ENCODE measurements at places on chromosomes 12 and 14.

GRCh38 chr12:123395236-123395635 is 11.3 kb downstream of the KMT5A start:
- DNase-seq, result no peak

- DNase-seq, result no peak
Observed at GRCh38 chr14:93136009-93136408, 20.3 kb upstream of the ITPK1 start.

DNA sequence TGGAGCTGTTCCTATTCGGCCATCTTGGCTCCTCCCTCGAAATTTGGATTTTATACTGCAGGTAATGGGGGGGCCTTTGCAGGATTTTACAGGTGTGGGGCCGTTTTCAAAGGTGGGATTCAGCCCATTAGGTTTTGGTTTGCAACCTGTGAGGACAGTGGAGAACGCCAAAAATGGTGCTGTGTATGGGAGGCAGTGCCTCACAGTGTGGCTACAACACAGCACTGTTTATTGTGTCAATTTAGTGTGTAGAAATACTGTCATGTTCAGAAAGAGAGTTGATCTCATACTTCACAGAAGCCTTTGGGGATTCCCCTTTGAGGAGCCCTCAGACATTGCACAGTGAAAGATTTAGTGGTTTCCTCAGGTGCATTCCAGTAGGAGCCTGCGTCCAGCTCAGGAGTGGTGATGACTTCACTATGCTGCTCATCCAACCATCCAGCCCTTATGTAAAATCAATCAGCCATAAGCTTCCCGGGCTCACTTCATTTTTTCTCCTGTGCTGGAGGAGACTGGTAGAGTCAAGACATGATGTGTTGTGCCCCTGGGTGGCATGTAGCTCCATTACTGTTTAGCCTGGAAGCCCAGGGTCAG is 92.7 kb upstream of the PRMT8 start:
- no peak for DNase-seq

DNA sequence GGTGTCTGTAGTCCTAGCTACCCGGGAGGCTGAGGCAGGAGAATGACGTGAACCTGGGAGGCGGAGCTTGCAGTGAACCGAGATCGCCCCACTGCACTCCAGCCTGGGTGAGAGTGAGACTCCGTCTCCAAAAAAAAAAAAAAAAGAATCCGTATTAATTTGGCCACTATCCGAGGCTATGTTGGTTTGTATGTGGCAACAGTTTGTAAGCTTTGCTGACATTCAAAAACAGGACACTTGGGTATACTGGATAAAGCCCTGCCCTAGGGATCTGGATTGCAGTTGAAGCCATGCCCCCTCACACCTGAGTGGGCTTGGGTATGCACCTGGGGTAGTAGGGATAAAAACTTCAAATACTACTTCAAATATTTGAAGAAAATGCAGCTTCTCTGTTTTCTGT is 14.5 kb downstream of the IFNG-AS1 start:
- DNase-seq, result no peak

DNA sequence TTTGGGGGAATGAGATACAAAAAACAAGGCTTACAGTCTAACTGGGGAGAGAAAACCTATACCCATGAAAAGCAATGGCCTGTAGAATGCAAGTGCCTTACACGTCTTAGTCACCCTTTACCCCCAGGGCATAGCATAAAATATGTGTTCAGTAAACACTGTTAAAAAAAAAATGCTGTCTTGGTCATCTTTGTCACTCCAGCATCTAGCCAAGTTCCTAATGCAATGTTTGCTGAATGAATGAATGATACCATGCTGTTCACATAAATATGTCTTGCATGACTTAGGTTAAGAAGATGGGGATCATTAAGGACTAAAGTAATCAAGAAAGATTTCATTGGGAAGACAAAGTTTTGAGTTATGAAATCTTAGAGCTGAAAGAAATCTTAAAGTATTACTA is 38.5 kb downstream of the PPP2R5E start:
- DNase-seq, result no peak

GRCh38 chr12:90333424-90333823 is 621.6 kb downstream of the CCER1 start:
- no peak for DNase-seq

- no peak for DNase-seq
Observed at GRCh38 chr12:28216016-28216415, 25.8 kb downstream of the CCDC91 start.

DNA sequence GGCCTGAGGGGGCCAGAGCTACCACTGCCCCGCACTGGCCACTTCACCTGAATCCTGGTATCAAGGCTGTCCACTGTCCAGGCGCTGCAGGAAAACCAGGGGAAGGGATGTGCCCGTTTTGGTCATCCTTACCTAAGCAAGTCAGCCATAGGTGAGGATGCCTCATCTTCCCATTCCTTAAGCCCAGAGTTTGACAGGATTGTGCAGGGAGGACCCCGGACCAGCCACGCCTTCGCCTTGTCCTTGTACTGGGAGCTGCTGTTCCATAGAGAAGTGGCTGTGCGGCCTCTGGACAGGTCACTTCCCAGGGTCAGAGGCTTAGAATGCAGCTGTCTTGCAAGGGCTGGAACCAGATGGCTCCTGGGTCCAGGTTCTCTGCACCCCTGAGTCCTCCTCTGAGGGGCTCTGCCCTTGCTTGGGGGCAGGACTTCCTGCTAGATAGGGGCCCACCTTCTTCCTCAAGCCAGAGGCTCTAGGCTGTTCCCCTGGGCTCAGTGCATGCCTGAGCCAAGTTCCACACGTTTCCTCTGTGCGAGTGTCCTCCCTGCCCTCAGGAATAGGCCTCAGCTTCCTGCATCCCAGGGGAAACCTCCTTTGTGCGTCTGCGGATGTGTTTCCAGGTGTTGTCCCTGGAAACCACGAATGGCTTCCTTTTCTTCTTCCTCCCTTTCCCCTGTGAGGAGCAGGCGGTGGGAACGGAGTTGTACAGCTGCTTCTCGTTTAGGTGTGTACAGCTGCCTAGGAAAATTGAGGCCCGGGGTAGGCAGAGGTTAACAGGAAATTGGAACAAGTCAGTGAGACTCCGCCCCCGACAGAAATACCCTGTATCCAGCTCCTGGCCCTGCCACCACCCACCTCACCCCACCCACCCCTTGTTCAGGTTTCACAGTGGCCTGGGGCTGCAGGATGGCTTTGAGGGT is 54.3 kb upstream of the RIN3 start:
- no peak for DNase-seq

GRCh38 chr12:116140529-116140928 is 137.0 kb downstream of the MED13L start:
- DNase-seq, result no peak

DNA sequence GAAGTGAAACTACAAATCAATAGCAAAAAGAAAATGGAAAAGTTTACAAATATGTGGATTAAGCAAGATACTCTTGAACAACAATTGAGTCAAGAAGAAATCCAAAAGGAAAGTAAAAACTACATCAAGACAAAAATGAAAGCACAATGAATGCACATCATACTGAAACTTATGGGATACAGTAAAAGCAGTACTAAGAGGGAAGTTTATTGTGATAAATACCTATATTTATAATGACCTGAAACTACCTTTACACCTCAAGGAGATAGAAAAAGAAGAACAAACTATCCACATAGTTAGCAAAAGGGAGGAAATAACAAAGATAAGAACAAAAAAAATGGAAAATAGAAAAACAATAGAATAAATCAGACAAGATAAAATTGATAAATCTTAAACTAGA is 375.0 kb downstream of the TRHDE start:
- DNase-seq, result no peak

GRCh38 chr14:75928690-75929181 is 53.1 kb downstream of the TGFB3 start:
- DNase-seq, result no peak

DNA sequence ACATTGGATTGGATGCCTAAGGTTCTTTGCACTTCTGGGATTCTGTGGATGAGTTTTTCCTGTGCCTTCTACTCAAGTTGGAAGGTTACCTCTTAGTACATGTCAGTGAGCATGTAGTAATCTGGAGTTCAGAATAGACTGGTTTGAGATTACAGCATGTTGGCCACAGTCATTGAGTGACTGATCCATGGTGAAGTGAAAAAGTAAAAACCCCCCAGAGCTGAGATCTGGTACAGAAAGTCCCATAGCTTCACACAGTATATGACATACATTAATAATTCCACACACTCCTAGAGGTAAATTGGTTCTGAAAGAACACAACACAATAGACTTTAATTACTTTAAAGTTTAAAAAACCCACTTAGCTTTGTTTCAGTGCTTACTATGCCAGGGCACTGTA is 11.9 kb upstream of the CCND2 start:
- DNase-seq, result no peak

GRCh38 chr14:68658943-68659931 is 133.6 kb downstream of the ZFP36L1 start:
- DNase-seq, result no peak

DNA sequence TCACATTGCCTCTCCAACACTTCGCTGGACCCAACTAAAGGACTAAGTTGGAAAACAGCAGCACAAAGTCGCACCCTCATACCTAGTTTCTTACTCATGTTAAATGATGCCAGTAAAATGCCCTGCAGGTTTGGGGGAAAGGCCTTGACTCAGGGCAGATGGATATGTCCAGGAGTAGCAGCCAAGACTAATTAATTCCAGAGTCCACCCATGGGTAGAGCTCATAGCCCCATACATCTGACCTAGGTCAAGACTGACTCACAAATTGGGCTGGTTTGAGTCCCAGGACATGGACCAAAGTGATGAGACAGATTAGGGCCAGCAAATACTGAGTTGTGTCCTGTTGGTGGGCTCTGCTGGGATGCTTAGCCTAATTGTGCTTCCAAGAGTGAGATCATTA is 224.0 kb upstream of the BTG1 start:
- DNase-seq, result no peak

GRCh38 chr12:40261937-40262336 is 37.1 kb downstream of the LRRK2 start:
- no peak for DNase-seq

DNA sequence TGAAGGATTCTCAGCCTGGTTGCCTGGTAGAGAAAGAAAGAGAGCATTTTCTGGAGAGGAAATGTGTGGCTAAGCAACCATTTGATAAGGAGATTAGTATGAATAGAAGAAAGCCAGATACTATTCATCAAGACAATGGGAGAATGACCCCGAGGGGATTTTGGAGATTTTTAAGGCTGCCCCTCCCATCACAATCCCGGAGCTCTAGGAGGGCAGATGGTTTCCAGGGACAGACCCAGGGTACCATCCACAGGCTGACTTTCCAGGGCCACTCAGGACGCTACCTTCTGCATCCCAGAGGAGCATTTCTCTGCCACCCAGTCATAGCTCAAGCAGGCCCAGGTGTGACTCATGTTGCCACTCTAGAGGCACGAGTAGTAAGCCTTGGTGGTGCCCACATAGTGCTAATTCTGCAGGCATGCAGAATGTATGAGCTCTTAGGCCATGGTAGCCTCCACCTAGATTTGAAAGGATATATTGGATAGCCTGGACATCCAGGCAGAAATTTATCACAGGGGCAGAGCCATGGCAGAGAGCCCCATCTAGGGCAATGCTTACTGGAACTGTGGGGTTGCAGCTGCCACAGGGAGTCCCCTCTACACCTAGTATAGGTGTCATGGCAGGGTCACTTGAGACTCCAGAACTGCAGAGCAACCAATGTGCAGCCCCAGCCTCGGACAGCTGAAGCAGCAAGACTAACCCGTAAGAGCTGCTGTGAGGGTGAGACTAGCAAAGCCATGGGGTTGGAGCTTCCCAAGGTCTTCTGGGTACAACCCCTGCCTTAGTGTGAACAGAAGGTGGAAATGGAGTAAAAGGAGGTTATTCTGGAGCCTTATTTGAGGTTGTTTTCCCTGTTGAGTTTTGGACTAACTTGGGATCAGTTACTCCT is 366.0 kb downstream of the ZFP36L1 start:
- DNase-seq, result no peak

DNA sequence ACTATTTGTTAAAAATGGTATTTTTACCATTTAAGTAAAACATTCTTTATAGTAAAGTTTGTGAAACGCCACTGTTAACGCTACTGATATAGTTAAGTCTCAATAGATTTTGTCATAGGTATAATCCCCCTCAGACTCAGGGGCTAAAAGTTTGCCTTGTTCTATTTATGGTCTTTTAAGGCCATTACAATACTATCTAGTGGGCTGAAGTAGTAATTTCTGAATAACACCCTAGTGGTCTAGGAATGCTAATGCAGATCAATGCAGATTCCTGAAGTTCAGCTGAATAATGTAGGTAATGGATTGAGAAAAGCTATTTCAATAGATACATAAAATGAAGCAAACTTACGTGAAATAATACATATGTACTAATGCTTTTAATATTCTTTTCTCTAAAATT is 989.3 kb upstream of the NOVA1 start:
- no peak for DNase-seq

DNA sequence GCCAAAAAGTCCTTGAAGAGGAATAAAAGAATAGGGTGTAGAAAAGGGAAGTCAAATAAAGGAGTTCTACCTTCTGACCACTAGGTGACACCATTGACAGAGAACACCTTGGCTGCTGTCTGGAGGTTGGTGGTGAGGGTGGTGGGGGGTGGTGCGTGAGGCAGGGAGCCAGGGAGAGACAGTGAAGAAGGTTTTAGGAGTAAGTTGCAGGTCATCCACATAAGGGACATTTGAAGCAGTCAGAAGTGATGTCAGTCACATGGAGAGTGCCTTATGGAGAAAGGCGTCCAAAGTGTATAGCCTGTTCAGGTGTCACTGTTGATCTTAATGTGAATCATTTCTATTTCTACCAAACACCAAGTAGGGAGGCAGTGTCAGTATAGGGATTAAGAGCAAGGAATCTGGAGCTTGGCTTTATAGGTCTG is 279.3 kb upstream of the DDHD1 start:
- DNase-seq, result no peak

GRCh38 chr14:67191768-67192290 is 2.6 kb downstream of the GARIN2 start:
- DNase-seq, result no peak

GRCh38 chr12:54127538-54128259 is 61.1 kb downstream of the SMUG1 start:
- DNase-seq, result no peak

GRCh38 chr14:52464175-52464574 is 88.1 kb downstream of the TXNDC16 start:
- DNase-seq, result no peak

DNA sequence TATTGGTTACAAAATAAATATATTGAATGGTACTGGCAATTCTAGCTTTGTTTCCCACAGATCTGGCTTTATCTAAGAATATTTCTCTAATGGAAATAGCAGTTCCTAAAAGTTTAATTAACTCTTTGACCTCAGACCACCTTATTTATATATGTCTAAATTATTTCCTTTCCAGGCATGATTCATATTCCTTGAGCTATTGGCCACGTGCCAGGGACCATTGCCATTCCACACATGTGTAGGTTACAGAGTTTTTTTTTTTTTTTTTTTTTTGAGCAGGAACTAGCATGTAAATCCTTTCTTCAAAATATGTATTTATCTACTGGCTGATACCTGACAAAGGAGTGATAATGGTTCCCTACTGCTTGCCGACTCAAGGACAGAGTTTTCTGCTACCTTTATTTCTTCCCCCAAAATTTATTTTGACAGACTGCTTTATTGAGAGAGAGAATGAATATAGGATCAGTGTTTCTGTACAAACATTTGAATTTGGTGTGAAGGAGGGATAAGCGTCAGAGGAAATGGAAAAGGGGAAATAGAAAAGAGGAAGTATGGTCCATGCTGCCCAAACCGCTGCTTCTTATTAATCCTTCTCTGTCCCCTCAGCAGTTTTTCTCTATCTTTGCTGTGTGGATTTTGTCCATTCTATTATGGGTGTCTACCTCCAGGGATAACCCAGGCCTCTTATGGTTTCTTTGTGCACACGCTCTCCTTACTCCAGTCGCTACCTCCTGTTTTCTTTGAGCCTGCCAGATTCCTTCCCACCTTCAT is 36.4 kb downstream of the PDE3A start:
- no peak for DNase-seq

GRCh38 chr14:105014032-105014431 is 6.9 kb downstream of the CDCA4 start:
- no peak for DNase-seq

GRCh38 chr12:25785134-25785533 is 173.3 kb upstream of the RASSF8 start:
- no peak for DNase-seq
